CD8-positive, alpha-beta memory T cell (primary cell): ENCODE measurements at places on chromosomes 2 and 18. TPM values are rescaled to one million over a fixed set of nuclear protein-coding genes. Genes with fewer than 3 reads are reported as not detected.

MYO1B gene
- total RNA-seq = 3.9 TPM

MAP2 gene
- not detected for total RNA-seq

FIGLA gene
- total RNA-seq = not detected

DNA sequence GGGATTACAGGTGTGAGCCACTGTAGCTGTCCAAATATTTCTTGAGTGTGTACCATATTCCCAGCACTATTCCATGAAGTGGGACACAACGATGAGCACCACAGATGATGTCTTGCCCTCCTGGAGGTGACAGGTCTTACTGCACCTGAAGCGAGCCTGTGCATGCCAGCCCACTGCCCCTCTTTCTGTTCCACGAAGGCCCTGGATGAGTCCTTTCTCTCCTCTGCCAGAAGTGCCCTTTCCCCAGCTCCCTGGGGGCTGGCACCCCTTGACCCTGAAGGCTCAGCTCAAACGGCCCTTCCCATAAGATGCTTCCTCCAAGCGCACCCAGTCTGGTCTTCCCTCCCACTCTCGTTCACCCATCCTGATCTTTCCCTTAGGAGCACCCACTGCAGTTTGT, 5.5 kb downstream of the ATP6V1B1 start:
- DNase-seq = no peak
- no peaks in the 10 kb centered on the region for H3K36me3 ChIP-seq

GRCh38 chr2:69311024-69311416, 76.0 kb downstream of the GFPT1 start:
- H3K27me3 ChIP-seq = peaks cover 5% of the 10 kb centered on the region
- DNase-seq = no peak
- H3K4me1 ChIP-seq = no peaks in the 10 kb centered on the region
- H3K4me3 ChIP-seq = no peak overlapping the region
- H3K36me3 ChIP-seq = no peaks in the 10 kb centered on the region

DNA sequence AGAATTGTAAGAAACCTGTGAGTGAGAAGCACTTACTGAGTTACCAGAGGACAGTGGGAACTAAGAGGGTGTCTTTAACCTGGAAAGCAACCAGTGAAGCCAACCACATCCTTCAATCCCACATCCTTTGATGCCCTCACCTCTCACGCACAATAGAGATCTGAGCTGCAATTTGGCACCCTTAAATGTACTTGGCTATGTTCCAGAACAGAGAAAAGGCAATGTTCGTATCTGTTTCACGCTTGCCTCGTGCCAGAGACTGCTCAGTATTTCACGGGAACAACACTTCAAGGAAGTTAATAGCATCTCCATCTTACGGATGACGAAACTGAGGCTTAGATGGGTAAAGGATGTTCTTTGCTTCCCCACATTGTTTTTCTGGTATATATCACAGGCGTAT, 167.4 kb downstream of the DPP10 start:
- H3K27me3 ChIP-seq = no peaks in the 10 kb centered on the region
- no peaks in the 10 kb centered on the region for H3K4me1 ChIP-seq
- H3K36me3 ChIP-seq = no peaks in the 10 kb centered on the region
- no peak overlapping the region for H3K4me3 ChIP-seq

- H3K27ac ChIP-seq = no peak overlapping the region
- H3K4me3 ChIP-seq = no peak overlapping the region
- H3K36me3 ChIP-seq = no peaks in the 10 kb centered on the region
- H3K4me1 ChIP-seq = no peaks in the 10 kb centered on the region
- DNase-seq = no peak
Measured at GRCh38 chr2:222976521-222977061, 75.4 kb upstream of the KCNE4 start.

GRCh38 chr18:48656176-48656575, 117.3 kb downstream of the CTIF start:
- no peak for DNase-seq
- no peaks in the 10 kb centered on the region for H3K36me3 ChIP-seq
- no peak overlapping the region for H3K4me3 ChIP-seq
- no peaks in the 10 kb centered on the region for H3K27me3 ChIP-seq
